Daoy (cell line): ENCODE measurements at places on chromosomes 12 and 14.

- DNase-seq: no peak
Measured at GRCh38 chr12:58081488-58081887, 140.1 kb downstream of the ATP23 start.

- no peak for DNase-seq
Measured at GRCh38 chr14:56846970-56847930, 37.0 kb upstream of the OTX2 start.

- no peak for DNase-seq
Measured at GRCh38 chr12:97316321-97316720, 146.3 kb upstream of the RMST start.

DNA sequence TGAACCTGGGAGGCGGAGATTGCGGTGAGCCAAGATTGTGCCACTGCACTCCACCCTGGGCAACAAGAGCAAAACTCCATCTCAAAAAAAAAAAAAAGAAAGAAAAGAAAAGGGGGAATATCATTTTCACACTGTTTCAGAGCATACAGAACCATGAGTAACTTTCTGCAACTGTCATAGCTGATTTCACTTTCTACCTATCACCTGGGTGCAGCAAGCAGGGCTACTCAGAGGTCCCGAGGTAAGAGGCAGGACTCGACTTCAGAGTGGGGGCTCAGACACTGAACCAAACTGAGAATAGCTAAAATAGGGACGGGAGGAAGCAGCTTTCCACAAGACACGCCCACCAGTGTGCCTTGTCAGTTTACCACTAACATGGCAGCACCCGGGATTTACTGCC, 29.8 kb downstream of the OR10P1 start:
- no peak for DNase-seq

- peak; percentile 63 for DNase-seq
Measured at GRCh38 chr14:94132285-94132887, 3.0 kb upstream of the IFI27L2 start.
